ENCODE measurements at places on chromosomes 1 and 21.

- DNase-seq = no peak
Observed at GRCh38 chr21:19321688-19322087, 918.1 kb upstream of the TMPRSS15 start.

DNA sequence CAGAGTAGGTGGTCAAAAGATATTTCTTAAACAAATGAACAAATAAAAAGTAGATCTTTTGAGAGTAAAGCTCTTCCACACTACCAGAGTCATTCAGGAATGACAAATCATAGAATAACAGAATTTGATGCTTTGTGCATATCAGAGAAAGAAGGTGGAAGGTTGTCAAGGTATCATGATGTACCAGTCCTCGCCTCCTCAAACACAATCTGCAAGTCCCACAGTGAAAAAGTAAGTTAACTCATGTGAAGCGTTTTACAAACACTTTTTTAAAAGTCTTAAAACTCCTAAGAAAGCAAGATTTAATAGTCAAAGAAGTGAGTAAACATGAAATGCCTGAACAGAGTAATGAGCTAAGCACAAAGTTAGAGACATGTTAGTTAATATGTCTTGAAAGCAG lies 2.5 kb upstream of the RGS4 start:
- no peak for DNase-seq

GRCh38 chr1:12709091-12709491 lies 6.8 kb upstream of the AADACL3 start:
- peak; percentile 16 for DNase-seq

GRCh38 chr1:159200769-159201168 lies 3.9 kb upstream of the ACKR1 start:
- DNase-seq = no peak

GRCh38 chr1:54649130-54649898 lies 7.7 kb downstream of the MROH7 start:
- no peak for DNase-seq

GRCh38 chr1:20480243-20480944 lies 5.6 kb downstream of the CAMK2N1 start:
- DNase-seq = no peak

DNA sequence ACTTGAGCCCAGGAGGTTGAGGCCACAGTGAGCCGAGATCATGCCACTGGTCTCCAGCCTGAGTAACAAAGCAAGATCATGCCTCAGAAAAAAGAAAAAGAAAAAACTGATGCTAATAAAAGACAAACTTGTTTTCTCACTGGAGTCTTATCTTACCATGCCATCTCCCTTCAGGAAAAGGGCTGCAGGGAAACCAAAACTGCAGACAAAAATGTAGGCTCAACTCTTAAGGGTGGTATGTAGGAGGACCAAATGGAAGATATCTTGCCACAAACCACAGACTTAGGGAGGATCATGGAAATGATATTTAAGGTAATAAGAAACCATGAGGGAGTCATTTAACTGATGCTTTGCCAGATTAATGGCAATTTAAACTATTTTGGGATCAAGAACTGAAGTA lies 32.9 kb downstream of the UROD start:
- DNase-seq = no peak

Data from fibroblast of mammary gland (primary cell).